ENCODE measurements at places on chromosomes 2 and 18.

- no peak for DNase-seq
Measured at GRCh38 chr2:200185628-200186000, 120.9 kb upstream of the SPATS2L start.

DNA sequence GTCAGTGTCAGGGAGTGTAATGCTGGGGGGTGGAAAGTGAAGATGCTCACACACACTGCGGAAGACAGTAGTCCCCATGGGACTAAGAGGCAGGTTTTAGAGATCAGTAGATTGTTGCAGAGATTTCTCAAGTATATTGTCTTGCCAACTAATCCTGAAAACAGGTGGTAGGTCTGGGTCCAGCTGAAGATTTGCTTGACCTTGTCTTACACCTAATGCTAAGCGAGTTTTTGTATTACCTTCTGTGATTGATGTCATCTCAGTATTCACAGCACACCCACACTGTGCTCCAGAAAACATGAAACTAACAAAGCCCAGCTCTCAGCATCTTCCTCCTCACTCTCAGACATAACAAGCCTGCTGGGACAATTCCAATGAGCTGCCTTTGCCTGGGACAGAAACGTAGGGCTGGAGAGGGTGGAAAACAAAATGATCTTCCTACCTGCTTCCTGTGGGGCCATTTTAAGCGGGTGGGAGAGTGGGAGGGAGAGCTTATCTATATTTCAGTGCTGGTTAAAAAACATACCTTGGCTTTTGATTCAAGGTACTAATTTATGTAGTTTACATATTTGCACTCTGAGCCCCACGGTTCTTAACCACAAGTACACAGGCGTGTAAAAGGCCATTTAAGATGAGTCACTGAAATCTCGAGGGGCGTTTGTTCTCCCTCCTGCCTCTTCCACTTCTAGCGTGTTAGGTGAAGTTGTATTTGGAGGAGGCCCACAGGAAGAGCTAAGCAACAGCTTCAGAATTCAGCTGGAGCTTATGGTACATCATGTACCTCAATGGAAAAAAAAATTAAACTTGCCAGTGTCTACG is 23.1 kb upstream of the RBMS1 start:
- no peak for DNase-seq

DNA sequence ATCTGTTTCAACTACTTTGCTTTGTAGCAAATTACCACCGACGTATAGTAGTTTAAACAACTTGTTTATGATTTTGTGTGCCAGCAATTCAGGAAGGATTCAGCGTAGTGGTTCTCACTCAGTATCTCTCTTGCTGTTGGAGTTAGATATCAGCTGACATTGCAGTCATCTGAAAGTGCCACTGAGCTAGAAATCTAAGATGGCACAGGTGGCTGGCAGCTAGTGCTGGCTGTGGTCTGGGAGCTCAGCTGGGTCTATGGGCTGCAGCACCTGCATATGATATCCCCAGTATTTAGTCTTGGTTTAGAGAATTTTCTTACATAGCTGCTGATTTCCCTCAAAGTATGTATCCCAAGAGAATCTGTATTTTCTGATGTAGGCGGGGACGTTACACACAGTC is 235.6 kb downstream of the SCG2 start:
- DNase-seq = no peak

DNA sequence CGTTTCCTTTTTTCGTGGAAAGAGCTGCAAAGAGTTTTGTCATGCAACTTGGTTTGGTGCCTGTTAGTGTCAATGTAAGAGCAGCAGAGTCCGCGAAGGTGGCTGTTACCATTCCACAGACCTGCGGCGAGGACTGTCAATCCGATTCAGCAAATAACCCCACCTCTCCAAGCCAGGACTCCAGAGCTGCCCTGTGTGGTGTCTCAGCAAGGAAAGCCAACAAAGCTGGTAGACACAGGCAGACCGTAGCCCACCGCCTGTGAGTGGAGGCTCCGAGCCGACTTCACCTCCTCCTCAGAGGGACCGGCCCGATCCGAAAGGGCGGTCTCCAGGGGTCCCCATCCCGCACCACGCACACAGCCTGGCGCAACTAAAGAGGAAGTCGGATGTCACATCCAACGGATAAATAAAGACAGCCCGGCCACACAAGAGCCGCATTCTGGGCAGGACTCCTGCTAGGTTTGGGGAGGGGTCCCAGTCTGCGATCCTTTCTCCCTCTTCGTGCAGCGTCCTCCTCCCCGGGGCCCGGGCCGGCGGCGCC is 819 bp downstream of the ANKRD44 start:
- peak; percentile 50 for DNase-seq

DNA sequence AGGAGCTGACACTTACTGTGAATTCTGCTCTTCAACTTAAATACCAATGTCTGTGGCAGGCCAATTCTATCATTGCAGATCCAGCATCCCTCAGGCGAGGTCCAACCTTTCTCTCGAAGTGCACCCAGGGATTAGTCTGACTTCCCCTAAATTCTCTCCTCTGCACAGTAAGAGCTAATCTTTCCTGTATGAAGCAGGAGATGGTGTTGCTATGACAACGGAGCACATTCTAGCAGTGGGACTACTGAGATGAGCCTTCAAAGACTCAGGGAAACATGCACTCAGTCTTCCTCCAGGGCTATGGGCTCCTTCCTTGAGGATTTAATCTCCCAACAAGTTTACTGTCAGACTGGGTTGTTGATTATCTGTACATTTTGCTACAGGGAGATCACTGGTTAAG is 176.3 kb downstream of the NOL4 start:
- no peak for DNase-seq

- no peak for DNase-seq
Measured at GRCh38 chr2:71806432-71806831, 341.2 kb downstream of the CYP26B1 start.

DNA sequence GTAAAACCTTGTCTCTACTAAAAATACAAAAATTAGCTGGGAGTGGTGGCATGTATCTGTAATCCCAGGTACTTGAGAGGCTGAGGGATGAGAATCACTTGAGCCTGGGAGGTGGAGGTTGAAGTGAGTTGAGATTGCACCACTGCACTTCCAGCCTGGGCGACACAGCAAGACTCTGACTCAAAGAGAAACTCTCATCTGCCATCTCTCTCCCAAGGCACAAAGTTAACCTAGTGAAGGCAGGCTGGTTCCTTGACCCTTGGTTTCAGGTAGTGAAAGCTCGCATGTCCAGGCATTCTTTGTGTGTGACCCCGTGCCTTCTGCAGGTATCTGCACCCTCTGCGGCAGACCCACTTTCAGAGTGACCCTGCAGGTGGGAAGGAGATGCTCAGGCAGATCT is 100.0 kb downstream of the WDSUB1 start:
- DNase-seq = no peak

- DNase-seq = no peak
Measured at GRCh38 chr18:73733806-73734314, 413.8 kb downstream of the FBXO15 start.

DNA sequence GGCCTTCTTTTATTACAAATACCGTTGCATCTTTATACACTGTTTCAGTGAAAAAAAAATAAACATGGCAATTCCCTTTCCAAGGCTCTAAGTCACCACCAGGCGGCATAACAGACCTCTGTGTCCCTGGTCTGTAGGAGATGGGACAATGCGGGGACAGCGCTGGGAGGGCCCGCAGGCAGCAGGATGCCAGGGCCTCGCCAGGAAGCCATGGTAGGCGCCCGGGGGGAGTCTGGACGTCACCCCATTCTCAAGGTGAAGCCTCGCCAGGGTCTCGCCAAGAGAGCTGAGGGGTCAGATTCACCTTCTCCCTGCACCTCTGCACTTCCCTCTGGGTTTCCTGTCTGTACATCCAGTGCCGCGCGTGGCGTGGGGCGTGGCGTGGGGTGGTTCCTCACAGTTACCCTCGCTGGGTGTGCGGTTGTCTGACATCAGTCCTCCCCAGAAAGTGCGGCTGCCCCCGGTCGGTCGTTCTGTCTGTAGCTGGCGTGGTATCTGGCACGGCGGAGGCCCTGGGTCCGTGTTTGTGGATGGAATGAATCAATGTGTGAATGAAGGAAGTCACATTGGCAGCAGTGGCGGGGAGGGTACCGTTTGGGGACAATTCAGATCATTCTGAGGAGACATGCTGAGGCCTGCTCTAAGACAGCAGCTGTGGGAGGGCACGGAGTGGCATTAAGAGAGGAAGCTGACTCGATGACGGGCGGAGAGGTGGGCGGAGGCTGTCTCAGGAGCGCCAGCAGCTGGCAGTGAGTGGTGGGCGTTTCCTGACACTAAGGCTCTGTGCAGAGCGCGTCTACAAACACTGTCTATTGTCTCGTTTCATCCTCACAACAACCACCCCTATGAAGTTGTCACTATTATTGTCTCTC is 46.0 kb downstream of the LRRFIP1 start:
- DNase-seq = peak; percentile 82

DNA sequence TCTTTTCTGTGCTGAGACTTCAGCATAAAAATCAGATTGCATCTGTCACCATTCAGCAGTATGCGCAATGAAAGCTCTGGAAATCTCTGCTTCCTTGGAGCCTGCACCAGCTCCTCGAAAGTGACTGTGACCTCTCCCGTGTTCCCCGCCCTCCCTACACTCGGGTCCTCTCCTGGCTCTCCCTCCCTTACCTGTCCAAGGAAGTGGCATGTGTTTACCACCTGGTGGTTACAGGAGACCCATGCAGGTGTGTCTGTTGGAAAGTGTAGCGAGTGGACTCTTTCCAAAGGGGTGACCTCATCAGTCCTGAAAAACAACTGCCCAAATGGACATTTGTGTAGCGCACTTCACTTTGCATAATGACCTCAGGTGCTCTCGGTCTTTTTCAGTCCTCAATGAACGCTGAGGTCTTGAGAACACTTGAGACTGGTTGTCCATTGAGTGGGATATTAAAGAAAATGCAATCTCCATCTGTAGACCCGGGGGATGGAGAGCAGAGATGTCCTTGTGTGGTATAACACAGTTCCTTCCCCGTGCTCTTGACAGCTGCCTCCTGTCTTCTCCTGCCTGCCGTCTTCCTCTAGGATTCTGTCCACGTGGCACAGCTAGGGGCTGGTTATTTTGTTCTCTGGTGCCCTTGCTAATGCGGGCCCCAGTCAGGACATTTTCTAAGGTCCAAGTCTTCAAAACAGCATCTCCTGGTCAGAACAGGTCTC is 133.2 kb downstream of the ACKR3 start:
- no peak for DNase-seq

GRCh38 chr2:36343606-36344005 is 12.0 kb upstream of the CRIM1 start:
- no peak for DNase-seq

DNA sequence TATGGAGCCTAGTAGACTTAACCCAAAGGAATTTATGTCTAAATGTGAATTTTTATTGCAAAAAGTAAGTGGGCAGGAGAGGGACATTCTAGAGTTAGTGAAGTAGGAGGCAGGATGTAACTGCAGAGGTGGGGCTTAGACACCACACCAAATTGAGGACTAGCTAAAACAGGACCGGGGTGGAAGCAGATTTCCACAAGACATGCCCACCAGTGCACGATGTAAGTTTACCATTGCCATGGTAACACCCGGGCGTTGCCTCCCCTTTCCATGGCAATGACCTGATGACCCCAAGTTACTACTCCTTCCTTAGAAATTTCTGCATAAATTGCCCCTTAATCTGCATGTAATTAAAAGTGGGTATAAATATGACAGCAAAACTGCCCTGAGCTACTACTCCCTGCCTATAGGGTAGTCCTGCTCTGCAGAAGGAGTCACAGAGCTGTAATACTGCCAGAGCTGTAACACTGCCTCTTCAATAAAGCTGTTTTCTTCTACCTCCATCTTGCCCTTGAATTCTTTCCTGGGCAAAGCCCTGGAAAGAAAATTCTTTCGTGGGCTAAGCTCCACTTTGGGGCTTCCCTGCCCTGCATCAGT is 509.7 kb downstream of the ERBB4 start:
- no peak for DNase-seq

DNA sequence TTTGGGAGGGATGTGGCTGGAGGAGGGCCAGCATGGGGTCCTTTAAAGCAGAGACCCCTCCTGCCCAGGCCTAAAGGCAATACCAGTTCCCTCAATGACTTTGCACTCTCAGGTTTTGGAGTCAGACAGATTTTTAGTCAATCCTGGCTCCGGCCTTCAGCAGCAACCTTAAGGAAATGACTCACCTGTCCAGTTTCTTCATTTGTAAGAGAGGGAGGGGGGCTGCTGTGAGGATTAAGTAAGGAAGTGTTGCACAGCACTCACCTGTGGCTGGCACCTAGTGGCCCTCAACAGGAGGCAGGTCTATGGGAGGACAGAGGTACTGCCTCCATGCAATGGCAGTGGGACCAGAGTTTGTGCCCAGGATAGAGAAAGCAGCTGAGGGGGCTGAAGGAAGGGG is 13.7 kb downstream of the CNGA3 start:
- no peak for DNase-seq

DNA sequence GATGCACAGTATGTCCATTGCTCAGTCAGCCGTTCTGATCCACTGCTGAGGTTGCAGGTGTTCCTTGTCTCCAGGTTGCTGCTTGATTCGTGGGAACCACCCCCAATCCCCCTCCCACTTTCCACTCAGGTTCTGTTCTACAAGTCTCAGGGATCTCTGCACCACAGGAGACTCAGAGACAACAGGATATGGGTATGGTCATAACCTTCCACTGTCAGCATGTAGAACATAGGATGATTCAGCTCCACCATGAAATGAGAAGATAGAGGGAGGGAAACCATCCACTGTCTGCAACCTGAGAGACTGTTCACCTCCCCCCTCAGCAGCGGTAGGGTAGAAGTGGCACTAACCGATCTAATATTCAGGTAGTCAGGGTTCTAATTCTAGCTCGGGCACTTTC is 19.0 kb upstream of the KLF7 start:
- DNase-seq = no peak

- DNase-seq = no peak
Measured at GRCh38 chr2:36459725-36460137, 104.2 kb downstream of the CRIM1 start.

- DNase-seq = no peak
Measured at GRCh38 chr2:222298311-222299150, at the start of gene PAX3. PAX3 (minus strand) TSS chr2:222298998; CDS start chr2:222298615, 383 bp downstream.

GRCh38 chr2:47217277-47217676 is 62.2 kb upstream of the STPG4 start:
- DNase-seq = no peak

DNA sequence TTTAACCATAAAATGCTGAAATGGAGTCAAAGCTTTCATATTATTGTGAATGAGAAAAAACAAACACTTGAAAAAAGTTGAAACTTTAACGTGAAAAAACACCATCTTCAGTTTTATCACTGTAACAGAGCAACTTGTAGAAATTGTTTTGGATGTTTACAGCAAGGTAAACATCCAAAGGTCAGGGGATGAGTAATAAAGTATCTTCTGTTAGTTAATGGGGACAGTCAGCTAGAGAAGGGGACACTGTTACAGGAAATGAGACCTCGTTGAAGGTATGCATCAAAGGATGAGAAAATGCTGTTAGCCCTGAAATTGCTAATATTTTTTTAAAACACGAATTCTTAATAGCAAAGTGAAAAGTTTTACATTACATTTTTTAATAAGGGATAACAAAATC is 2.9 kb downstream of the RHBDD1 start:
- DNase-seq = no peak

GRCh38 chr2:36487947-36488346 is 110.0 kb downstream of the FEZ2 start:
- DNase-seq = no peak

- DNase-seq = no peak
Measured at GRCh38 chr2:11159574-11160170, 4.4 kb downstream of the SLC66A3 start.

GRCh38 chr18:76544511-76545345 is 49.7 kb upstream of the ZNF516 start:
- no peak for DNase-seq

GRCh38 chr18:70197844-70198243 is 7.6 kb downstream of the RTTN start:
- DNase-seq = no peak
